Cortex of kidney (tissue), 1 donor: ENCODE measurements at places on chromosomes 7 and 10.

- no peak for DNase-seq
Observed at GRCh38 chr10:70232155-70232858, 922 bp downstream of the PPA1 start.

DNA sequence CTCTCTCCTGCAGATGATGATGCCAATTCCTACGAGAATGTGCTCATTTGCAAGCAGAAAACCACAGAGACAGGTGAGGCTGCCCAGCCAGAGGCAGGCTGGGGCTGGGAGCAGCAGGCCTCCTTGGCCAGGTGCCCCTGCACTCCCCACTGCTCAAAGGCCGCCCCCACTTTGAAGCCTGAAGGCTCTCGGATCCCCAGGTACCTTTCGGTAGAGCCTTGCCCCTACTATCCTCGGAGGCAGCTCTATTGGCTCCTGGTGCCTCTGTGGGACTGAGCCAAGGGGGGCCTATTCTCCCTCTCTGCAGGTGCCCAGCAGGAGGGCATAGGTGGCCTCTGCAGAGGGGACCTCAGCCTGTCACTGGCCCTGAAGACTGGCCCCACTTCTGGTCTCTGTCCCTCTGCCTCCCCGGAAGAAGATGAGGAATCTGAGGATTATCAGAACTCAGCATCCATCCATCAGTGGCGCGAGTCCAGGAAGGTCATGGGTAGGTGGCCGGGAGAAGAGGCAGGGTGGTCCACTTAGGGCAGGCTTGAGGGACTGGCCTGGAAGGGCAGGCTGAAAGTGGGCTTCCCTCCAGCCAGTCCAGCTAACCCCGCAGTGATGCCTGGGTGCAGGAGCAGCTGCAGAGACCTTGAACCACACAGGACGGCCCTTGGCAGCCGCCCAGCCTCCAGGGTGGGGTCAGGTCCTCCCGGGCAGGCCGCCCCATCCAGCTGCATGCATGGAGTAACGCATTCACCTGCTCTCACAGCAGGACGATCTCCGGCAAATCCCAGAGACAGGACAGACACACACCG lies 14.1 kb downstream of the LAT2 start:
- DNase-seq: no peak

- no peak for DNase-seq
Observed at GRCh38 chr10:131834152-131834810, 66.5 kb upstream of the PPP2R2D start.

- DNase-seq: no peak
Observed at GRCh38 chr7:11120068-11120664, 146.5 kb downstream of the PHF14 start.

DNA sequence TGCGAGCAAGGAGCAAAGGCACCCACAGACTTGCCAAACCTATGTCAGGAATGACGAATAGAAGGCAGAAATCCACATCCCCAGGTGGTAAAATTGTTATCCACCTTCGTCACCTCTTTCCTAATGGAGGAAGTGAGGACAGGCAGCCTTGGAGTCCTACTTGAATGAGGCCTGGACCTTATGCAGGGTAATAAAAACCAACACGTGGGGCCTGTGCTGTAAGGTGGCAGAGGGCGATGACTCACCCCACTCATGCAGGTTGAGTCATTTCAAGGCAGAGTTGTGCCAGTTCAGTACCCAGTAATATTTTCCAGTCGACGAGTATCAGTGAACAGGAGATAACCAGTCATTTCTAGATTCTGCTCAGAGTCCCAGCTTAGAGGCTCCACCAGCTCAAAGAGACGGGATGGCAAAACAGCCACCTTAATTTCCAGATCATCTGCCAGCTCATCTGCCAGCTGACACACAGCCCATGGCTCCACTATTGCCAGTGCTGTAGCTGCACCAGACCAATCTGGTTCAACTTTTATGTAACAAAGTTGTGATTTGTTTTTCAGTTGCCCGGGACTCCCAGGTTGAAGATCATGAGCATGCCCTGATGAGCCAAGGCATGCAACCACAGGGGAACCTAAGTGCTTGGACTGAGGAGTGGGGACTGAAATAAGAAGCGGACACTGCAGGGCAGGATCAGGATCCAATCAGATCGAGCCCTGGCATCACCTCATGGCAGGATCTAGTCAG lies 176.2 kb upstream of the ITGB1 start:
- DNase-seq: no peak

- DNase-seq: no peak
Observed at GRCh38 chr10:101140084-101140949, 9.2 kb downstream of the TLX1 start.

- no peak for DNase-seq
Observed at GRCh38 chr7:92064438-92065029, 69.7 kb downstream of the CYP51A1 start.
